Head of caudate nucleus (tissue), 42 donors: ENCODE measurements at places on chromosomes 1 and 21.

- DNase-seq = no peak
Observed at GRCh38 chr1:170929835-170930554, 5.3 kb upstream of the MROH9 start.

GRCh38 chr21:18840239-18840638 is 436.7 kb upstream of the TMPRSS15 start:
- DNase-seq = no peak

- no peak for DNase-seq
Observed at GRCh38 chr1:110444561-110444960, 6.4 kb upstream of the PROK1 start.

- DNase-seq = no peak
Observed at GRCh38 chr1:154418062-154418921, 13.1 kb downstream of the IL6R start.

DNA sequence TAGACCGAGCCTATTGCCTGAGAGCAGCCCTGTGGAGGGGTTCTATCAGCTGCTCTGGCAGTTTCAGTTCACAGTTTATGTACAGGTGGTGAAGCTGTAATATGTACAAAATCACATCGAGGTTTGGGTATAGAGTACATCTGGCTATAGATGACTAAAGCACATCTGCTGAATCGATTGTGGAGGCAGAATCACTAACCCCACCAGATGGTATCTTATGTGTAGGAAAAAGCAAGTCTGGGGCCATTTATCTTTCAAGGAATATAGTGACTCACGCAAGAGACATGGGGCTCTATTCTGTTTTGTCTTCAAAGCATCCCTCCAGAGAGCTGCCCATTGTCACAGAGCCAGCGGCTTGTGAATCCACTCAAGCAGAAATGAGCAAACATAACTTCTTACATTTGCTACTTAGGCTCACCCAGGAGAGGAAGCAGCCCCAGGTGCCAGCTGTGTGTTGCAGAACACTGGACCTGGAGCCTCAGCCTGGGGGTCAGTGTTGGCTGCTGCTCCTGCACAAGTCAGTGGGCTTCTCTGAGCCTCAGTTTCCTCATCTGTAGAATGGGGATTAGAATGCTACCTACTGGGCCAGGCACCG is 21.3 kb downstream of the MIIP start:
- DNase-seq = no peak

GRCh38 chr1:22437573-22437972 is 14.1 kb upstream of the ZBTB40 start:
- DNase-seq = no peak

- DNase-seq = peak; percentile 86
Observed at GRCh38 chr1:33074193-33074945, 6.6 kb upstream of the AZIN2 start.

- DNase-seq = no peak
Observed at GRCh38 chr1:20079661-20080305, 9.8 kb downstream of the PLA2G5 start.

DNA sequence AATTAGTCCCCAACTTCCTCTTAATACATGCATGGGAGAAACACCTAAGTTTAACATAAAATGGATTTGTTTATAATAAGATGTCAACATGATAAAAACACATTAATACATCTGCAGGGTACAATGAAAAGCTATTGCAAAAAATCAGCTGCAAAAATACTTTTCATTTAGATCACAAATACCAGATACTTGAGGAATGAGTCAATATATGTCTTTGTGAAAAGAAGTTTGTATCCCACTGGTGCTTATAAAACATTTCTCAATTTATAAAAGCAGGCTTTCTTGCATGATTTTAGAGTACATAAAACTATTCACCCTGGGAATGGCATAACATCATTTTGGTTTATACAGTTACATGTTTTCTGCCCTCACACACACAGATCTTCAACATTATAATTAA is 18.6 kb upstream of the PRKAA2 start:
- DNase-seq = no peak

GRCh38 chr1:158115126-158115525 is 65.6 kb upstream of the CD1D start:
- no peak for DNase-seq

GRCh38 chr1:207646944-207647579 is 2.1 kb downstream of the CR1L start:
- DNase-seq = no peak

- DNase-seq = no peak
Observed at GRCh38 chr1:185342672-185343259, 25.7 kb upstream of the IVNS1ABP start.

GRCh38 chr1:246795906-246796694 is 71.9 kb downstream of the SCCPDH start:
- DNase-seq = no peak

DNA sequence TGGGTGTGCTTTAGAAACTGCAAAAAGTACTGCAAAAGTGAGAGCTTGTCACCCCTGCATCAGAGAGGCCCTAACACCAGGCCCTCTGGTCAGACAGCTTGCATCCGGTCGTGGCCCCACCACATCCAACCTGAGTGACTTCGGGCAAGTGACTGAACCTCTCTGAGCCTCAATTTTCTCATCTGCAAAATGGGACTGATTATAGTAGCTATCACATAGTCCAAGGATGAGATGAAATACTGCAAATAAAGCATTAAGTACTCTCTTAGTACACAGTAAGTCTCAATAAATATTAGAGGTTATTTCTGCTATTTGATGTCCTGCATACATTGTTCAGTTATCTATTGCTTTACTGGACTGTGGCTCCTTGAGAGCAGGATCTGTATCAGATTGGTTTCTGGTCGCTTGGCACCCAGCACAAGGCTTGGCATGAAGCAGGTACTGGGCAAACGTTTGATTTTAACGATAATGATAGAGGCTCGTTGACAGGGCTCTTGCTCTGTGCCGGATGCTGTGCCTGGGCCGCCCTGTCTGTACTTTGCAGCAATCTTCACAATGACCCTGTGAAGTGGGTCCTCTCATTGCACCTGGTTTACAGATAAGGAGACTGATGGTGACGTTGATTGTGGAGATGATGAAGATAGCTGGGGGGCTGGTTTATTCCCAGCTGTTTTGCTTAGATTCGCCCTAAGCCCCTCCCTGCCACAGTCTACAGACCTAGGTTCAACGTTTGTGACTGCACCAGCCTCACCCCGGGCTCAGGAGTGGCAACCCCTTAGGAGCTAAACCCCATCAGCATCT is 43.6 kb downstream of the RAP1GAP start:
- DNase-seq = no peak

DNA sequence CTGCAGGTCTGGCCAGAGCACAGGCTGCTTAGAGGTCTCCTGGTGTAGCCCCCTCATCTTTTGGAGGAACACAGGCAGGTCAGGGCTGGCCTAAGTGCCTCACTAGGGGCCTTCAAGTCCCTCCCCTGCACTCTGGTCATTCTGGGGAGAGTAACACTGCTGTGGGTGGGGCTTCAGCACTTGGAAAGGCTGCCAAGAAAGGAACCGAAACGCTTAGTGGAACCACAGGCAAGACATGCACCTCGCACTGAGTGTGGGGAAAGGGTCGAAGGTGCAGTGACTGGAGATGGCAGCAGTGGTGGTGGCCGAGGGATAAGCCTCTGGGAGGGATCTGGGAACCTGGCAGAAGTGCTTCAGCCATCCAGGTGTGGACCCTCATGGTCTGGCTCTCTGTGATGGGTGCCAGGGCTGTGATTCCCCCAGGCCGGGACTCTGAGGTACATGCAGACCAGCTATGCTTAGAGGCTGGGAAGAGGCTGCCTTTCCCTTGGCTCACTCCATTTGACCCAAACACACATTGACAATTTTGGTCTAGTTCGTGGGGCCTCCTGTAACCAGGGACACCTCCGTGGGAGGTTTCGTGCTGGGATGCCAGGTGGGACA is 182.9 kb upstream of the CSF3R start:
- DNase-seq = no peak

DNA sequence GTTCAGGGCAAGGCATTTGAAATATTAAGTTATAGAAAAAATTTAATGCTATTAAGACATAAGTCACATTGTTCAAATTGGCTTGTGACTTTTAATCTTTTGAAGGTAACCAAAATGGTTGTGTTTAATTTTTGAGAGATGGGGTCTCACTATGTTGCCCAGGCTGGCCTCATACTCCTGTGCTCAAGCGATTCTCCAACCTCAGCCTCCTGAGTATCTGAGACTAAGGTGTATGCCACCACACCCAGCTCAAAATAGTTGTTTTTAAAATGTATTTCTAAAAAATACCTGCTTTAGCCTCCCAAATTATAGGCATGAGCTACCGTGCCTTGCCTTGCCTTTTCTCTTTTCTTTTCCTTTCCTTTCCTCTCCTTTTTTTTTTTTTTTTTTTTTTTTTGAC is 26.0 kb upstream of the CHAF1B start:
- DNase-seq = no peak

GRCh38 chr1:9437961-9438430 is 101.3 kb upstream of the SLC25A33 start:
- peak; percentile 58 for DNase-seq

- DNase-seq = no peak
Observed at GRCh38 chr1:212471286-212471685, 38.6 kb downstream of the NENF start.

GRCh38 chr1:41481109-41481775 is 3.2 kb downstream of the EDN2 start:
- no peak for DNase-seq
